ENCODE measurements at places on chromosomes 13 and 19. TPM values are rescaled to one million over a fixed set of nuclear protein-coding genes. Genes with fewer than 3 reads are reported as not detected.

Gene TMEM255B
- 0.36 TPM for total RNA-seq

- H3K4me3 ChIP-seq: no peak overlapping the region
- peaks cover 23% of the 10 kb centered on the region for H3K4me1 ChIP-seq
- H3K27me3 ChIP-seq: no peaks in the 10 kb centered on the region
- peak overlapping the region; percentile 83 for H3K27ac ChIP-seq
- no peak for DNase-seq
- H3K36me3 ChIP-seq: no peaks in the 10 kb centered on the region
Measured at GRCh38 chr19:57305056-57305455, 15.2 kb upstream of the ZNF543 start.

Gene KIR2DL1
- not detected for total RNA-seq

GRCh38 chr13:74907788-74908187 lies 574.2 kb downstream of the TBC1D4 start:
- no peaks in the 10 kb centered on the region for H3K36me3 ChIP-seq
- no peak overlapping the region for H3K4me3 ChIP-seq
- DNase-seq: no peak

Measured in gastrocnemius medialis (tissue), 4 donors.